ENCODE measurements at places on chromosomes 2 and 18.

GRCh38 chr2:1472350-1472749 is 59.1 kb downstream of the TPO start:
- no peak for DNase-seq

- DNase-seq, result no peak
Measured at GRCh38 chr2:53429901-53430300, 337.7 kb upstream of the CHAC2 start.

DNA sequence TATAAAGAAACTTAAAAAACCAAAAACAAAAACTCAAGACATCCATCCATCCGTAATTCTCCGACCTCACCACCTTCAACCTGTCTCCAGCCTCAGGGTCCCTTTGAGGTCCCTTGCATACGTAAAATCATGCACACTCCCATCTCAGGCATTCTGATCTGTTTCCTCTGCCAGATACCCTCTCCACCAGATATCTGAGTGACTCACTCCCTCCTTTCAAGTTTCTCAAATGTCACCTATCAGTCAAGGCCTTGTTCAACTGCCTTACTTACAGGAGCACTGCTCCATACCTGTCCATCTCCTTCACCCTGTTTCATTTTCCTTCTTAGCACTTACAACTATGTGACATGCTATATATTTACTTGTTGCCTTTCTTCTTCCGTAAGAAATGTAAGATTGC is 369.3 kb downstream of the NBAS start:
- no peak for DNase-seq

GRCh38 chr2:33033606-33034081 is 86.9 kb downstream of the LTBP1 start:
- DNase-seq, result no peak

GRCh38 chr2:239201884-239202283 is 198.9 kb downstream of the HDAC4 start:
- DNase-seq, result no peak

DNA sequence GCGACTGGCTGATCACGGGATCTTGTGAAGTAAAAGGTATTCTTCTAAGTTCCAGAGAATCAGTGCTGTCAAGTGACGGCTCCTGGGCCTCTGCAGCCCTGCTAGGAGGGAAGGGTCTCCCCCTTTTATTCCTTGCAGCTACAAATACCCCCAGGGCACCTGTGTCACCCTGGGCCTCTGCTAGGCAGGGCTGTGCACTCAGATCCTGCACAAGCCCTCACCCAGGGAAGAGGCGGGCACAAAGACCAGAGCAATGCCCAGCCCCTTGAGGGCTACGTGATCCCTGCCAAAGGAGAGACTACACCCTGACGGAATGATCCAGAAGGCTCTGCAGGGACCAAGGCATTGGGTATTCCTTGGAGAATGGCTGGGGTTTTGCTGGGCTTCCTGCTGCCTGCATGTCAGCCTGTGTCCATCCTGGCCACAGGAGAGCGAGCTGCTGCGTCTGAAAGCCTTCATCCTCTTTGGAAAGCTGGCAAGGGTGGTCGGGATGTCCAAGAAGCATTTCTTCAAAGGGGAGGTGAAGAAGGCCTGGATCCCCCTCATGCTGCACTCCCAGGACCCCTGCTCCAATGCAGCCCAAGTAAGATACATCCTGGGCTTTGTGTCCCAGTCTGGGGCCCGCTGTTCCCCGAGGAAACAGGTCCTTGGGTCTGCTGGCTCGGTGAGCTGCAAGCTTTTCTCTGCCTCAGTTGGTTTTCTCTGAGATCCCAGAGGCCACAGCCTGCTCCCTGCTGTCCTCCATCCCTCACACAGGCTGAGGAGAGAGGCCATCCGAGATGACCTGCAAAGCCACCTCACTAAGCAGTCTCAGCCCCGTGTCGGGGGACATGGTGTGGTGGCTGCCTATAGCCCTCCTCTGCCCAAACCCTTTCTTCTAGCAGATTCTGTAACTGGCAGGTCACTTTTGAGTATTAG is 24.9 kb downstream of the HJURP start:
- DNase-seq, result no peak

Measured in GM20000 (cell line).